Gastrocnemius medialis (tissue), 4 donors: ENCODE measurements at places on chromosomes 3 and 15. TPM values are rescaled to one million over a fixed set of nuclear protein-coding genes. Genes with fewer than 3 reads are reported as not detected.

- H3K27me3 ChIP-seq: no peaks in the 10 kb centered on the region
- H3K4me3 ChIP-seq: peak overlapping the region; percentile 96
- H3K4me1 ChIP-seq: peaks cover 39% of the 10 kb centered on the region
- H3K27ac ChIP-seq: peak overlapping the region; percentile 99
Measured at GRCh38 chr15:58770519-58770856, 614 bp upstream of the MINDY2 start.

- H3K4me1 ChIP-seq: peaks cover 13% of the 10 kb centered on the region
- DNase-seq: no peak
- H3K4me3 ChIP-seq: no peak overlapping the region
- H3K27ac ChIP-seq: no peak overlapping the region
Measured at GRCh38 chr3:120102674-120103073, 8.4 kb upstream of the GSK3B start.

- H3K36me3 ChIP-seq: no peaks in the 10 kb centered on the region
- no peak overlapping the region for H3K4me3 ChIP-seq
- H3K4me1 ChIP-seq: peaks cover 6% of the 10 kb centered on the region
- no peaks in the 10 kb centered on the region for H3K27me3 ChIP-seq
- no peak overlapping the region for H3K27ac ChIP-seq
Measured at GRCh38 chr15:43169888-43170287, 15.3 kb upstream of the CCNDBP1 start.

DNA sequence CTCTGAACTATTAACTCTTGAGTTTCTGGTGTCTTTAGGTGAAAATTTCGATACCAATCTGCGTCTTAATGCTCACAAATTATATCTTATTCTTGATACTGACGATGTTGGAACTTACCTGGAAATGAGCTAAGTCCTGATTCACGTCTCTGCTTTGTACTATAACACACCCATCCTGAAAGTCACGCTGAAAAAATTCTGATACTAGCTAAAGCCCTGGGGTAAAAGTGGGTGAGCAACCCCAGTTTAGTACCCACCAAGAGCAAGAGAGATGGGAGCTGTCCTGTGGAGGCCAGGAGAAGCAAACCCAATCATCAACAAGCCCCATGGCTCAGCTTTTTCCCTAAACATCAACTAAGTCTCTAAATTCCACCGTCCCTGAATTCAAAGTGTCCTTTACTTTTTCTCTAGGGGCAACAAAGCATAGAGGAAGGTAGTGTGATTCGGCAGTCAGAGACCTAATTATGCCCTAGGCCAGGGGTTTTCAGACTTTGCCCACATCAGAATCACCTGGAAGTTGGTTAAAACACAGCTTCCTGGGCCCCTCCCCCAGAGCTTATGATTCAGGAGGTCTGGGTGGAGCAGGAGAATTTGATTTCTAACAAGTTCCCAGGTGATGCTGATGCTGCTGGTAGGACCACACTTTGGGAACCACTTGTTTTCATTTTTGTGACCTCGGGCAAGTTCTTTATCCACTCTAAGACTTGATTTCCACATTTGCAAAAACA is 90.2 kb downstream of the OSBPL10 start:
- no peaks in the 10 kb centered on the region for H3K4me1 ChIP-seq
- no peak for DNase-seq
- no peak overlapping the region for H3K27ac ChIP-seq
- no peaks in the 10 kb centered on the region for H3K36me3 ChIP-seq

GRCh38 chr3:42229266-42229941 is 36.6 kb downstream of the CCK start:
- no peaks in the 10 kb centered on the region for H3K36me3 ChIP-seq
- no peak overlapping the region for H3K27ac ChIP-seq
- peaks cover 23% of the 10 kb centered on the region for H3K4me1 ChIP-seq
- no peak overlapping the region for H3K4me3 ChIP-seq

DNA sequence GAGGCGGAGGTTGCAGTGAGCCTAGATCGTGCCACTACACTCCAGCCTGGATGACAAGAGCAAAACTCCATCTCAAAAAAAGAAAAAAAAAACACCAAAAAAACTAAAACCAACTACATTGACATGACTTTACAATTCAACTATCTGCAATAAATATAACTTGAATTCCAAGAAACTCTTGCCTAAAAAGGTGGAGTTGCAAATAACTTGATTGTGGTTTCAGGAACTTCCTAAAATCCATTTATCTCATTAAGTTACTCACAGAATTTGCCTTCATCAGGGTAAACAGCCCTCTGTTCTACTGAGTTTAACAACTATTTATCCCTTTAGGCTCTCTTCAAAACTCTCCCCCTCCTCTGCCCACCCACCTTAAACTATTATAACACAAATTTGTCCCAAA is 2.7 kb upstream of the MAPK6 start:
- H3K27ac ChIP-seq: no peak overlapping the region
- no peak for DNase-seq
- H3K36me3 ChIP-seq: no peaks in the 10 kb centered on the region
- H3K4me1 ChIP-seq: peaks cover 7% of the 10 kb centered on the region
- no peak overlapping the region for H3K4me3 ChIP-seq

DNA sequence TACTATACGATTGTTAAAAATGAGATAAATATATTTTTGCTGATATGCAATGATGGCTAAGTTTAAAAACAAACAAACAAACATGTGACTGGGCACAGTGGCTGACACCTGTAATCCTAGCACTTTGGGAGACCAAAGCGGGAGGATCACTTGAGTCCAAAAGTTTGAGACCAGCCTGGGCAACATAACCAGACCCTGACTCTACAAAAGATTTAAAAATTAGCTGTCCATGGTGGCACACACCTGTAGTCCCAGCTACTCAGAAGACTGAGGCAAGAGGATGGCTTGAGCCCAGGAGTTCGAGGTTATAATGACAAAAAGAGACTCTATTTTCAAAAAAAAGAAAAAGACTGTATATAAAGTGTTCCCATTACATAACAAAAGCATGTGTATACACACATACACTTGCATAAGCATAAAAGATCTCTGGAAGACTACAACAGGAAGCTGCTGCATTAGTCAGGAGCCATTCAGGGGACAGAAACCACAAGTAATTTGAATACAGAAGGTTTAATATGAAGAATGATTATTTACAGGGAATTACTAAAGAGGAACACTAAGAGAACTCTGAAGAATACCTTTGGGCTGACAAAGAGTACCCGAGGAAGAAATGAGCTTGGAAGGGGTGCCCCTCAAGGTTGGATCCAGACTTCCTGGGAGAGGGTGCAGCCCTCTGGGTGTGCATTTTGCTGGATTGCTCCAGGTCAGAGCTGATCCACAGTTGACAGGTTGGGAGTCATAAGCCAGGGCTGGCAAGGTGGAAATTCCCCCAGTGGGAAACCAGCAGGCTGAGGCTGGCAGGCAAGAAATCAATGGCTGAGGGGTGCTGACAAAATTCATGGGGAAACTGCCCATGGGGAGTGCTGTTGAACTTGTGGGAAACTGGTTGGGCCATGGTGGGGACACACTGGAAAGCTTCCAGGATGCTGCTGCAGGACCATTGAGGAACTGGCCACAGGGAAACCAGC is 9.3 kb upstream of the TM4SF18 start:
- H3K27me3 ChIP-seq: no peaks in the 10 kb centered on the region
- no peaks in the 10 kb centered on the region for H3K36me3 ChIP-seq
- H3K27ac ChIP-seq: no peak overlapping the region
- H3K4me1 ChIP-seq: peaks cover 22% of the 10 kb centered on the region
- DNase-seq: no peak
- H3K4me3 ChIP-seq: no peak overlapping the region

DNA sequence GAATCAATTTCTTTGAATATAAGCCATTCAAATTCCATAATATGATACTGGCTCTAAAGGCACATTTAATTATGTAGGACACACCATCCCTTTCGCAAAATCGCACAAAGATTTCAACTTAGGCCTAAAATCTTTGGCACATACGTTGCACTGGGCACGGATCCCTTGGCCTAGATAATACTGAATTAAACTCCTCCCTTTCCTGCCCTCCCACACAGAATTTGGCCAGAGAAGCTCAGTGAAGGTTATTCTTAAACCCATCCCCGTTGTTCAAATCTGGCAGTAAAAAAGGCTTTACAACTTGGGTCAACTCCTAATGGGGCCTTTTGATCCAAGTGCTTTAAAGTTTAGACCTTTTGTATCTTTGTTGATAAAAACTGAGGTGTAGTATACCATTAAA is 247.2 kb downstream of the PTPRG start:
- H3K27ac ChIP-seq: peak overlapping the region; percentile 56
- peak; percentile 30 for DNase-seq
- H3K4me1 ChIP-seq: peaks cover 80% of the 10 kb centered on the region
- H3K4me3 ChIP-seq: no peak overlapping the region
- no peaks in the 10 kb centered on the region for H3K27me3 ChIP-seq
- H3K36me3 ChIP-seq: no peaks in the 10 kb centered on the region

GRCh38 chr15:71472566-71472965 is 337.8 kb upstream of the NR2E3 start:
- no peak overlapping the region for H3K27ac ChIP-seq
- DNase-seq: no peak
- no peaks in the 10 kb centered on the region for H3K27me3 ChIP-seq
- no peak overlapping the region for H3K4me3 ChIP-seq

- peaks cover 82% of the 10 kb centered on the region for H3K4me1 ChIP-seq
- H3K27me3 ChIP-seq: no peaks in the 10 kb centered on the region
- no peak for DNase-seq
Measured at GRCh38 chr15:72482275-72482674, 8.1 kb downstream of the ARIH1 start.

DNA sequence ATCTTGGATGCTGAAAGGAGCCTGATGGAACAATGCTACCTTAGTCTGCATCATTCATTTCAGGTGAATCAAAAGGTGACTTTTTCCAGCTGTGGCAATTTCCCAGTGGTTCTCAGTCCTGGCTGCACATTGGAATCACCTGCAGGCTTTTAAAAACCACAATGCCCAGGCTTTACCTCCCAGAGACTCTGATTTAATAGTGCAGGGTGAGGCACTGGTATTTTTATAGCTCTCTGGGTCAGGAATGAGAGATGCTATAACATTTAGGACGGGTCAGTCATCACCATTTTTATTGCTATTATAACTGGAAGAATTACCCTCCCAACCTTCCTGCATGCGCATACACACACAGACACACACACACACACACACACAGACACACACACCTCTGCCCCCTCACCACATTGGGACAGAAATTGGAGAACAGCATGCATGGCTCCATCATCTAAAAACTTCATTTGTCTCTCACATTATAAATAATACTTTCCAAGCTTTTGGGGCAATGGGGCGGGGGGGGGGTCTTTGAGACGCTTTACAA is 41.1 kb downstream of the LARP6 start:
- no peak overlapping the region for H3K27ac ChIP-seq
- H3K27me3 ChIP-seq: no peaks in the 10 kb centered on the region
- no peaks in the 10 kb centered on the region for H3K36me3 ChIP-seq
- H3K4me1 ChIP-seq: no peaks in the 10 kb centered on the region
- no peak for DNase-seq

DNA sequence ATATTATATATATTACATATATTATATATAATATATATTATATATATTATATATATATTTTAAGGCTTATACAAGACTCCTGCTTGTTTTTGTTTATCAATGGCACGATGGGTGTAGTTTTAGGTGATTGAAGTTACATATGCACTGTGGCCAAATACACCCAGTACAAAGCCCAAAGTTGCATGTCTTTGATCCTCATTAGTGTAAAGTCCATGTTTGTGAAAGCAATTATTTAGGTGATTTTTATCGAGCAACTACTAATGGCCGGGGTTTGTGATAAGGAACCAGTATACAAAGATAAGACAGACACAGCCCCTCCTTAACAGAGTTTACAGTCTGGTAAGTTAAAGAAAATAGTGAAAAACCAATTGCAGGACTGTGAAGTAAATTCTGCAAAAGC is 154.3 kb downstream of the CHDH start:
- no peaks in the 10 kb centered on the region for H3K27me3 ChIP-seq
- DNase-seq: no peak
- no peak overlapping the region for H3K27ac ChIP-seq
- H3K4me3 ChIP-seq: no peak overlapping the region
- no peaks in the 10 kb centered on the region for H3K4me1 ChIP-seq

DNA sequence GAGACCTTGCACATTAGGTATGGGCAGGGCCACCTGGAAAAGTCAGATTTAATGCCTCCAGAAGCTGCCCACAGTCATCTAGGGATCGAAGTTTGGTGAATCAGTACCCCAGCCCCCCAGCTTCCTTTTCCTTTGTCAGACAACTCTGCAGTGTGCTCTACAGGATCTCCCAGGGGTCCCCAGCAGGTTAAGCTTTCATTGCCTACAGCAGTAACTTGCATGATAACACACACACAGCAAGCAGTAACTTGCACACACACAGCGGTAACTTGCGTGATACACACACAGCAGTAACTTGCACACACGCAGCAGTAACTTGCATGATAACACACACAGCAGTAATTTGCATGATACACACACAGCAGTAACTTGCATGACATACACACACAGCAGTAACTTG is 131.3 kb downstream of the UACA start:
- H3K4me1 ChIP-seq: no peaks in the 10 kb centered on the region
- H3K4me3 ChIP-seq: no peak overlapping the region
- H3K27ac ChIP-seq: no peak overlapping the region
- H3K36me3 ChIP-seq: no peaks in the 10 kb centered on the region
- DNase-seq: no peak

- H3K27ac ChIP-seq: no peak overlapping the region
- no peaks in the 10 kb centered on the region for H3K27me3 ChIP-seq
- H3K36me3 ChIP-seq: no peaks in the 10 kb centered on the region
- no peaks in the 10 kb centered on the region for H3K4me1 ChIP-seq
- no peak for DNase-seq
Measured at GRCh38 chr3:50662408-50662807, 12.3 kb upstream of the DOCK3 start.

DNA sequence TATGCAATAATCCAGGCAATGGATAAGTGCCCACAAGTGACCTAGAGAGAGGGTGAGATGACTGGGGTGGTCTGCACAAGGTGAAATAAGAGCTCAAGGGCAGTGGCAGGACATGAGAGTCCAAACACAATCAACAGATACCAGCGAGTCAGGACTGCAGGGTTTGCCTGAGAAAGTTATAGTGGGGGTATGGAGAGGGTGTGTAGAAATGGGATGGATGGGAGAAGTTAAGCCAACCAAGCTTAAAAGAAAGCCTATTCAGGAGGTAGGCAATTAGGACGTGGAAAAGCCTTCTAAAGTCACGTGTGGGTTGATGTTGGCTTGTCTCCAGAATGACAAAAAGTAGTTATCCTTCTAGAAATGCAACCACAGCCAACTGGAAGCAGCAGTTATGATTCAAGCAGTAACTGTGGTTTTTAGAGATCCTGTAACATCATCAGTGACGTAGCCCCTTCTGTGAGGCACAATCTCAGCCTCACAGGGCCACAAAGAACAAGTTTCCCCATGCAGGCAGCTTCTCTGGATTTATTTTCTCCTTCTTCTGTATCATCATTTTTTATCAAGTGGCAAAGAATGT is 56.1 kb downstream of the FAM174B start:
- H3K36me3 ChIP-seq: no peaks in the 10 kb centered on the region
- no peaks in the 10 kb centered on the region for H3K4me1 ChIP-seq
- H3K27ac ChIP-seq: no peak overlapping the region

Gene PPARG
- 8.4 TPM for total RNA-seq

Gene CELSR3
- 0.02 TPM for total RNA-seq

Gene ZBTB47
- 256 TPM for total RNA-seq

Gene TGM4
- total RNA-seq: not detected
